ENCODE measurements at places on chromosomes 6 and 20.

DNA sequence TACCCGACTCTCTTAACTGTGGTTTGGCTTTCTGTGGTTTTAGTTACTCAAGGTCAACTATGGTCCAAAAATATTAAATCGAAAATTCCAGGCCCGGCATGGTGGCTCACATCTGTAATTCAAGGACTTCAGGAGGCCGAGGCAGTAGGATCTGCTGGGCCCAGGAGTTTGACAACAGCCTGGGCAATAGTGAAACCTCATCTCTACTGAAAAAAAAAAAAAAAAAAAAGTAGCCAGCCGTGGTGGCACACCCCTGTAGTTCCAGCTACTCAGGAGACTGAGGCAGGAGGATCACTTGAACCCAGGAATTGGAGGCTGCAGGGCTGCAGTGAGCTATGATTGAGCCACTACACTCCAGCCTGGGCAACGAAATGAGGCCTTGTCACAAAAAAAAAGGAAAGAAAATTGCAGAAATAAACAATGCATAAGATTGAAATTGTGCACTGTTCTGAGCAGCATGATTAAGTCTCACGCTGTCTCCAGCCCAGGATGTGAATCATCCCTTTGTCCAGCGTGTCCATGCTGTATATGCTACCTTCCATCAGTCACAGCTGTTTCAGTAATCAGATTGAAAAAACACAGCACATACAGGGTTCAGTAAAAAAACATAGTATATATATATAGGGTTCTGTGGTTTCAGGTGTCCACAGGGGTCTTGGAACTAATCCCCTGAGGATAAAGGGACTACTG is 40.7 kb downstream of the RGS17 start:
- DNase-seq, result no peak

DNA sequence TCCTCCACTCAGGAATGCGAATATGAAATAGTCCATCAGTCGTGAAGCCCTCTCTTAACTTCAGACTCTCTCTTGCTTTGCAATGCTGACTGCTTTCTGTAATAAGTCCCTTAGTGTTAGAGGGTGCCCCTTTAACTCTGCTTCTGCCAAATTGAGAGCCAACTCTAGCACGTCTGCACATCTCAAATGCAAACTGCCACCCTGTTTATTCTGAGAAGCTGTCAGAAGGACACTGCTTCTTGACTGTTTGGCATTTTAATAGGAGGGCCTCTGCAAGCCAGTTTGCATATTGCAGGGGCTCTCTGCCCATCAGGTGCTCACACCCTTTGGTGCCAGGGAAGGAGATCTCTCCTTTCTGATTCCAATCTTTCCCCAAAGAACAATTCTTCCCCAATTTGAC is 589.8 kb upstream of the CDH4 start:
- no peak for DNase-seq

- DNase-seq, result no peak
These were observed 63.7 kb downstream of the DHX35 start for GRCh38 chr20:39025883-39026282.

- DNase-seq, result no peak
These were observed 12.5 kb upstream of the RALGAPB start for GRCh38 chr20:38460040-38460623.

DNA sequence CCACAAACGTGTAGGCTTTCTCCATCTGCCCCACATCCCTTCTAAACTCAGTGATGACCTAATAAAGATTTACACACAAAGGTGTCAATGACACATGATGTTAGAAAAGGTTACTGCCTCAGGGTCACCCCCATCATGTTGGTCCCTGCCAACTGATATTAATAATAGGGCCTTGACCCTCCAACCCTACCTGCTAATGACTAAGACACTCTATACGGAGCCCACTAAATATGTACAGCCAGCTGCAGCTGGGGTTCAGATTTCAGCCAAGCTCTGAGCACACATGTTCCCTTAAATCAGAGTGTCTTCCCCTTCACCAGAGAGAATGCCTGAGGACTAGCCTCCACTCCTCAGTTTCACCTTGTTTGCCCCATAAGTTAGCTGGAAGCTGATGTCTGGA is 67.4 kb upstream of the SNRPB2 start:
- DNase-seq, result no peak

GRCh38 chr20:47113362-47114109 is 218.9 kb downstream of the EYA2 start:
- no peak for DNase-seq

- DNase-seq, result no peak
These were observed 98.2 kb downstream of the THBS2 start for GRCh38 chr6:169155481-169155880.

GRCh38 chr6:17932330-17932852 is 55.0 kb downstream of the KIF13A start:
- DNase-seq, result no peak

DNA sequence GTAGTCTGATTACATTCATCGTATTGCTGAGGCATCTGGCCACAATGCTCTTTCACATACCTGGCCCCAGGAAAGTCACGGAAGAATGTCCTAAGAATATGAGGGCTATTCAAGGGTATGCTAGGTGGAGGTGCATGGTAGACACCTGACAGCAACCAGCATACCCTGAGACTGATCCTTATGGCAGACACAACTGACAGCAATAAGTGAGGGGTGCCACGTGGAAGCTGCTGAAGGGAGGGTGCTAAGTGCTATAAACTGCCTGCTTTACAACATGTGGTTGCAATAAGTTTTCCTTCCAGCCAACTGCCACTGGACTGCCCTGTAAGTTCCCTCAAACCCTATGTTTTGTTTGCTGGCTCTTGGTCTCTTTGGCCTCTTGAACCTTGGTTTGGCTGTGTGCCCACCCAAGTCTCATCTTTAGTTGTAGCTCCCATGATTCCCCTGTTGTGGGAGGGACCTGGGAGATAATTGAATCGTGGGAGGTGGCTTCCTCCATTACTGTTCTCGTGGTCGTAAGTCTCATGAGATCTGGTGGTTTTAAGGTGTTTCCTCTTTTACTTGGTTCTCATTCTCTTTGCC is 201.3 kb upstream of the MOCS1 start:
- no peak for DNase-seq

DNA sequence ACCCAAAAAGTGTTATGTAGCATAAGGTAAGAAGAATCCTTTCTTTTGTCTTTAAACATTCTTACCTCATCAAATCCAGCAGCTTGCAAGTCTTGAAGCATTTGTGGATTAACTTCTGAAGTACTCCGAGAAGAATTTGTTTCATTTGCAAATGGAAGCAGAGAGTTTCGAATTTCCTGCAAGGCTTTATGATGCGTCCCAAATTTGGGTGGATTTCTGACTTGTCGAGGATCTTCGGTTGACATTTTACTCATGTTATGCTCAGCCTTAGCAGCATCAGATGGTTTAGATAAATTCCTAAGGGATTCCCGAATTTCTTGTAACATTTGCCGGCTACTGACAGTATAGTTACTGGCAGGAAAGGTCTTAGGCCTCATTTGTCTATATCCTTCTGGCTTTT is 16.2 kb downstream of the LATS1 start:
- no peak for DNase-seq
